ENCODE measurements at places on chromosomes 11 and 22. TPM values are rescaled to one million over a fixed set of nuclear protein-coding genes. Genes with fewer than 3 reads are reported as not detected.
A peak's percentile ranks its signal among the peaks of the same experiment; 100 is the strongest.

Gene PIH1D2
- 0.19 TPM for total RNA-seq

Gene TMEM191B
- not detected for total RNA-seq

Gene HSPB2
- total RNA-seq = not detected

Gene MN1
- total RNA-seq = 4.5 TPM

DNA sequence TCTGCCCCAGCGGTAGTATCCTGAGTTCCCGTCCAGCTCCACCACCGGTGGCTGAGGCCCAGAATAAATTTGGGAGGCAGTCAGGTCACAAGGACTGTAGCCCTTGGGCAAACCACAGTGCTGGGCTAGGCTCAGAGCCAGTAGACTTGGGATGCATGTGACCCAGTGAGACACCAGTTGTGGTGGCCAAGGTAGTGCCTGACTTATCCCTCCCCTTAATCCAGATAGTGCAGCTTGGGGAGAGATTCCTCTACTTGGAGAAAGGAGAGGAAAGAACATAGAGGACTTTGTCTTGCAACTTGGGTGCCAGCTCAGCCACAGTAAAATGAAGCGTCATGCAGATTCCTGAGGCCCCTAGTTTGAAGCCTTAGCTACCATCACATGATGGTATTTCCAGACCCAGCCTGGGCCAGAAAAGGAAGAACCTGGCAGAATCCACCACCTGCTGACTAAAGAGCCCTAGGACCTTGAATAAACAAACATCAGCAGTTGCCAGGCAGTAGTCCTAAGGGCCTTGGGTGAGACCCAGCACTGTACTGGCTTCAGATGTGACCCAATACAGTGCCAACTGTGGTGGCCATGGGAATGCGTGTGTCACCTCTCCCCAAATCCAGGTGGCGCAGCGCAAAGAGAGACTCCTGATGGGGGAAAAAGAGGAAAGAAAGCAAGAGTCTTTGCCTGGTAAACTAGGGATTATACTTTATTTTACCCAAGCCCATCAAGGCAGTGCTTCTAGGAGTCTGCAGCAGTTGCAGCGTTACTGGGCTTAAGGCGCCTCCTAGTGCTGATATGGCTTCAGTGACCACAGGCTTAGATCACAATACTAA, 17.0 kb upstream of the DDX10 start:
- peak; percentile 19 for DNase-seq

DNA sequence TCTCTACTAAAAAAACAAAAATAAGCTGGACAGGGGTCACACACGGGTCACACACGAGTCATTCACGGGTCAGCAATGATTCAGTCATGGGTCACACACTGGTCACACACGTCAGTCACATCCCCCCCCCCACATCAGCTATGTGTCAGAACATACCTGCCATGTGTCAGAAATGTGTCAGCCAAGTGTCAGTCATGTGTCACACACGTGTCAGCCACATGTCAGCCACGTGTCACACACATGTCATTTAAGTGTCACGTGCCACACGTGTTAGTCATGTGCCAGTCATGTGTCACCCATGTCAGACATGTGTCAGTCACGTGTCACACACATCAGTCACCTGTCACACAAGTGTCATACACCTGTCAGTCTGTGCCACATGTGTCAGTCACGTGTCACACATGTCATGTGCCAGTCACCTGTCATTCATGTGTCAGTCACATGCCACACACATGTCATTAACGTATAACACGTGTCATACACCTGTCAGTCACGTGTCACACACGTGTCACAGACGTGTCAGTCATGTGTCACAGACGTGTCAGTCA, 28.7 kb upstream of the MMP20 start:
- DNase-seq = no peak

- no peak for DNase-seq
Measured at GRCh38 chr11:128511712-128512111, 75.6 kb downstream of the ETS1 start.

DNA sequence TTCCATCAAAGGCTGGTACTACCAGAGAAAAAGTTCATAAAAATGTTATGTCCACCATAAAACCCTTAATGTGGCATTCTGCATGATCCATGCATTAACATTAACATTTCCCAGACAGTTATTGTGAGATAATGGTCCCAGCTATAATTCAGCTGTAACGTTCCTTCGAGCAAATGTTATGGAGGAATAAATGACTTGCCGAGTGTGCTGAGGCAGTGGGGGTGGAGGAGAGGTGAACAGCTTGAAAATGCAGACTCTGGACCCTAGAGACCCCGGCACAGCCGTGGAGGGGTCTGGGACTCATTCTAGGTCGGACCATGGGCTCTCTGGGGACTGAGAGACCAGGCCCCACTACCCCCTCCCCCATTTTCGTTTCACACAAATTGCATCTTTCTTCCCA, 141.9 kb downstream of the PKNOX2 start:
- DNase-seq = no peak

GRCh38 chr22:48822278-48823233, 1005.1 kb downstream of the BRD1 start:
- DNase-seq = peak; percentile 38

- no peak for DNase-seq
Measured at GRCh38 chr22:29477723-29478318, 2.2 kb upstream of the NEFH start.

- peak; percentile 18 for DNase-seq
Measured at GRCh38 chr11:8863838-8864237, 47.2 kb upstream of the AKIP1 start.

- peak; percentile 24 for DNase-seq
Measured at GRCh38 chr11:13644997-13645687, 23.3 kb upstream of the FAR1 start.

GRCh38 chr22:46007003-46007847, 30.3 kb upstream of the WNT7B start:
- DNase-seq = peak; percentile 90

- no peak for DNase-seq
Measured at GRCh38 chr11:17766073-17766359, 31.4 kb downstream of the KCNC1 start.

- no peak for DNase-seq
Measured at GRCh38 chr11:46912526-46913150, 5.7 kb downstream of the LRP4 start.

DNA sequence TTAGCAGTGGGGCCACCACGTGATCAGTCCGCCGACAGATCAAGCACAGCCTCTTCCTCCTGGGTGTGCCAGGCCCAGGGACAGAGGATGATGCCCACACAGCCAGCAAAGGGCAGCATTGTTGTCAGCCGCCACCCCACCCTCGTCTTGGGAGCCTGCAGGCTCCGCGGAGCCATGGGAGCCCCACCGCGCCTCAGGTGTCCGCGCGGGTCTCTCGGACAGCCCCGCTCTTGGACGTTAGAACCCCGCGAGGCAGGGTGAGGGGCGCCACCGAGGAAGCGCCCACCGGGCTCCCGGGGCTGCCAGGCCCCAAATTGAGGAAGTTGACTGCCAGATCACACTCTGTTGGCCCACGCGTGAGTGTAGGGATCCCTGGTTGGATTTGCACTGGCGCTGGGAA, 83.9 kb upstream of the MS4A8 start:
- no peak for DNase-seq

- no peak for DNase-seq
Measured at GRCh38 chr11:26700574-26701235, 21.2 kb downstream of the SLC5A12 start.

DNA sequence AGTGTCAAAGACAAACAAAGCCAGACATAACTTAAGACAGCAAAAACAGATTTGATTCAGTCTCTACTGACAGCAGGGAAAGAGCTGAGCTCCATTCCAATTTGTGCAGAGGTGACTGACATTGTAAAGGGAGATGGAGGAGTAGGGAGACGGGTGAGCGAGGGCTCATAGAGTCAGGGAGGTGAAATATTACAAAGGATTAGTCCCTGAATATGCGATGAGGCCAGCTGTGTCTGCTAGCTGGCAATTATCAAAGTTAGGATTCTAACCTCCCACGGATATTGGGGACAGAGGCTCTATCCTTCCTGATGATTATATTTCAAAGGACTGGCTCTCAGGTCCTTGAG, 8.3 kb downstream of the PLAAT2 start:
- no peak for DNase-seq

- DNase-seq = no peak
Measured at GRCh38 chr11:61116426-61117167, 14.3 kb downstream of the CD5 start.

All from SJSA1 (cell line).